ENCODE measurements at places on chromosomes 16 and 17.

DNA sequence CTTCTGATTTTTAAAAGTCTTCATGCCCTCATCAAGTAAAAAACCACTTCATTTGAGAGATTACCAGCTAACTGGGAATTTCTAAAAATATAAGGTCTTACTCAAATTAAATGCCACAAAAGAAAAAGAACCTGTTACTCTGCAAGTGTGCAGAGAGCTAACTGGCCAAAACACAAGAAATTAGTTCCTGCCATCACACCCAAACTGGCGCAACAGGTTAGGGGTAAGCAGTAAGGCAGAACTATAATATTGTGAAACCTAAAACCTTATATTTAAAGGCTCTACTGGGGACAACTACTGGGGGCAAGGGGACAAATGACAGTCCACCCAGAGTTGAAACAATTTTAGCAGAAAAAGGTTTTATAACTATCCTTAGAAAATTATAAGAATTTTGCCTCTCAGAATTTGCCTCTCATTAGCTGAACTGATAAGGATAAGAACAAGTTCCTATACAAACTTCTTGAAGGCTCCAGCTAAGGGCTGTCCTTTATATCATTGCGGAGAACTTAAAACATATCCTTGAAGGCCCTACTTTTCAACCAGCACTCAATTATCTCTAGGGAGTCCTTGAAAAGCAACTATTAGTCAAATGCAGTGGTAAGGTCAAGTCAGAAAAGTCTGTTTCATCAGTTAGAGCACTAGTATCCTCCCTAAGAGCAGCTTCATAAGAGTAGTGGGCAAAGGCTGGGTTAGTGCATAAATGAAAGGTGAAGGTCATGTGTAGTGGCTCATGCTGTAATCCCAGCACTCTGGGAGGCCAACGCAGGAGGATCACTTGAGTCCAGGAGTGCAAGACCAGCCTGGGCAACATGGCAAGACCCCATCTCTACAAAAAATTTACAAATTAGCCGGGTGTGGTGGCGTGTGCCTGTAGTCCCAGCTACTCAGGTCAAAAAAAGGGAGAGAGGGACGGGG lies 31.5 kb downstream of the SMURF2 start:
- no peaks in the 10 kb centered on the region for H3K36me3 ChIP-seq
- H3K27ac ChIP-seq: no peak overlapping the region
- H3K4me3 ChIP-seq: no peak overlapping the region
- no peaks in the 10 kb centered on the region for H3K27me3 ChIP-seq
- H3K4me1 ChIP-seq: no peaks in the 10 kb centered on the region

DNA sequence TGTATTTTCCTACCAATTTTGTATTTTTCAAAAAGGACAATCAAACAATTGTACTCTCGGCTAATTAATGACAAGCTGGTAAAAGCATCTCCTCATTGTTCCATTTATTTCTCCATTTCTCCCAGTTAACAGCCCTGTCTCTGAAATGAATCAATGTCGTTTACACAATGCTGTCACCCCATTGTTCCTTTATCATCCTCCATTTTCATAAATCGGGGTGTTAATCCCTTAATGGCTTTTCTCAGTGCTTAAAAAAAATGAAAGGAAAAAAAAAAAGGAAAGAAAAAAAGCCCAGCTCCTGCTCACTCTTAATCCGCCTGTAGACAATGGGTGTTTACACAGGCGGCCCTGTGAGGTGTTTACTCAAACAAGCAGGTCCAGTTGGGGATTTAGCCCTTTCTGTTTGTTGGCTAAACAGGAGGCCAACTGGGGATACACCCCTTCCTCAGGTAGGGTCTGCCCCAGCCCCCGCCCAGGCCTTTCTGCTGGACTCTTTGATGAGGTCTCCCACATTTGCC lies 86.8 kb upstream of the SALL1 start:
- H3K27me3 ChIP-seq: no peaks in the 10 kb centered on the region
- DNase-seq: no peak
- H3K4me3 ChIP-seq: no peak overlapping the region
- H3K27ac ChIP-seq: no peak overlapping the region
- H3K36me3 ChIP-seq: no peaks in the 10 kb centered on the region
- no peaks in the 10 kb centered on the region for H3K4me1 ChIP-seq

- no peak overlapping the region for H3K27ac ChIP-seq
- no peaks in the 10 kb centered on the region for H3K36me3 ChIP-seq
- H3K4me1 ChIP-seq: no peaks in the 10 kb centered on the region
- no peak overlapping the region for H3K4me3 ChIP-seq
- DNase-seq: no peak
Measured at GRCh38 chr17:45975640-45976295, 23.3 kb upstream of the STH start.

DNA sequence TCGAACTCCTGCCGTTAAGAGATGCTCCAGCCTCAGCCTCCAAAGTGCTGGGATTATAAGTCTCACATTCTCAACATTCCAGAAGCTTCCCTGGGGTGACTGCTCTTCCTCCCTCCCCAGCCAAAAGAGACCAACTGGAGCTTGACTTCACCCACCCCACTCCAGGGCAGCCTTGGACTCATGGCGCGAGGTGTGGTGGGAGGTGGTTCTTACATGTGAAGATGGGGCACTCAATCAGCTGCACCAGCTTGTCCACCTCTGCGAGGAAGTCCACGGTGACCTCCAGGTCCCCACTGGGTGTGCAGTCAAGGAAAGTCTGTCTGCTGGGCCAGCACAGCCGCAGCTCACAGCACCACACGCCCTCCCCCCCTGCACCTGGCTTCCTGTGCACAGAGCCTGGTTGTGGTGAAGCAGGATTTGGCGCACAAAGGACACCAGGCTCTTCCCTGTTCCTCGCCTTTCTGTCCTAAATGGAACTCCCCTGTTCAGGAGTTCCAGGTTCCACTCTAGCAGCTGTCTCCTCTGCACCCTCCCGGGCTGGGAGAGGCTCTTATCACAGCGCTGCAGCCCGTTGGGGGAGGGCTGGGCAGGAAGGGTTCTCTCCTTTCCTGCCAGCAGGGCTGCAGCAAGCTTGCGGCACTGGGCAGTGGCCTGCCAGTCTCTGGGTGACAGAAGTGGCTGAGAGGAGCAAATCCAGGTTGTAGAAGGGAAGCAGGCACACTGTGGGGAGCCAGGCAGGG lies 9.6 kb upstream of the MTSS2 start:
- DNase-seq: peak; percentile 89
- H3K4me1 ChIP-seq: peaks cover 52% of the 10 kb centered on the region
- no peaks in the 10 kb centered on the region for H3K27me3 ChIP-seq
- peaks cover 9% of the 10 kb centered on the region for H3K36me3 ChIP-seq
- no peak overlapping the region for H3K4me3 ChIP-seq
- H3K27ac ChIP-seq: peak overlapping the region; percentile 73

DNA sequence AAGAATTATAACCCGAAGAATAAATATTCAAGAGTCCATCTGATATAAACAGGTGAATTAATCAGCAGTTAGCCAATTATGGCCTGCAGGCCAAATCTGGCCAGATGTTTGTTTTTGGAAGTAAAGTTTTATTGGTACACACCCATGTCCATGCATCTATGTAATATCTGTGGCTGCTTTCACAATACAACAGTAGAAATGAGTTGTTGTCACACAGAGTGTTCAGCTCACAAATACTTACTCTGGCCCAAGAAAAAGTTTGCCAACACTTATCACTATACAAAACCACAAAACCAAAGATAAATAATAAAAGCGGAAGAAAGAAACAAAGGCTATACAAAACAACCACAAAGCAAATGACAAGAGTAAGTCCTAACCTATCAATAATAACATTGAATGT lies 109.4 kb downstream of the CDYL2 start:
- no peak for DNase-seq
- peaks cover 3% of the 10 kb centered on the region for H3K36me3 ChIP-seq
- no peaks in the 10 kb centered on the region for H3K27me3 ChIP-seq
- no peak overlapping the region for H3K27ac ChIP-seq

DNA sequence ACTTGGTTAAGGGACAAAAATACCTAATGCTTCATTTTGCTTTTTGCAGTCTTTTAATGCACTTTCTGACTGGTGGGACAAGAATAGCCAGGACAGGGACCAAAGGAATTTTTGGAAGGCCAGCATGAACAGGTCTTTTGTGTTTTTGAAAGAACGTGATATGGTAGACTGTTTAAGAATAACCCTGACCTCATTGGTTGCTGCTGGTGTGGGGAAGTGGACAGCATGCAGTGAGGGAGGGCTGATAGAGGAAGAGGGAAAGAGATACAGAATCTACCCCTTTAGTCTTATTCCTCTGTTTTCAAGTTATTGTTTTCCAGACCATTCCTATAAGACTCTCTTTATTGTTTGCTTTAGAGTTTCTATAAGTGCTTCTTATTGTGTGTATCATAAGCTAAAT lies 816.2 kb downstream of the CDH11 start:
- no peak overlapping the region for H3K27ac ChIP-seq
- DNase-seq: no peak
- H3K27me3 ChIP-seq: no peaks in the 10 kb centered on the region
- no peak overlapping the region for H3K4me3 ChIP-seq
- no peaks in the 10 kb centered on the region for H3K36me3 ChIP-seq

- H3K27ac ChIP-seq: no peak overlapping the region
- H3K4me1 ChIP-seq: no peaks in the 10 kb centered on the region
- H3K4me3 ChIP-seq: no peak overlapping the region
- no peaks in the 10 kb centered on the region for H3K36me3 ChIP-seq
- peak; percentile 77 for DNase-seq
- no peaks in the 10 kb centered on the region for H3K27me3 ChIP-seq
Measured at GRCh38 chr17:70552230-70552981, 383.1 kb downstream of the KCNJ2 start.

DNA sequence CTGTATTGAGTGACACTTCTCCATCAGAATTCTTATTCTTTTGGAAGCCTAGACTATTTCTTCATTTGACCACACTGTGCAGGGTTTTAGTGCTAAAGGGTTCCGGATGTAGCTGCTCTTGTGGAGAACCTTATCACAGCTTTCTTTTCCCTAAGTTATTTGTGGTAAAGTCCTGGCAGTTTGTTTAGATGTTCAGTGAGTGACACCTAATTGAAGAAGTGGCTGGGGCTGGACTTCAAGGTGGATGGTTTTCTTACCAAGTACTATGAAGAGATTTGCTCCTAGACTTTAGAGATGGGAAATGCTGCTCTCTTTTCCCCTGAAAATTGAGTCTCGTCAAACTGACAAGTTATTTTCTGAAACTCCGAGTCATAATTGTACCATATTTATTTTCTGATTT lies 144.0 kb upstream of the TBX2 start:
- no peak overlapping the region for H3K4me3 ChIP-seq
- no peaks in the 10 kb centered on the region for H3K27me3 ChIP-seq
- H3K36me3 ChIP-seq: no peaks in the 10 kb centered on the region
- no peak overlapping the region for H3K27ac ChIP-seq
- H3K4me1 ChIP-seq: peaks cover 5% of the 10 kb centered on the region
- no peak for DNase-seq

- no peak overlapping the region for H3K4me3 ChIP-seq
- no peaks in the 10 kb centered on the region for H3K4me1 ChIP-seq
- DNase-seq: no peak
- H3K27me3 ChIP-seq: no peaks in the 10 kb centered on the region
Measured at GRCh38 chr17:34347063-34347462, 9.2 kb upstream of the CCL13 start.

DNA sequence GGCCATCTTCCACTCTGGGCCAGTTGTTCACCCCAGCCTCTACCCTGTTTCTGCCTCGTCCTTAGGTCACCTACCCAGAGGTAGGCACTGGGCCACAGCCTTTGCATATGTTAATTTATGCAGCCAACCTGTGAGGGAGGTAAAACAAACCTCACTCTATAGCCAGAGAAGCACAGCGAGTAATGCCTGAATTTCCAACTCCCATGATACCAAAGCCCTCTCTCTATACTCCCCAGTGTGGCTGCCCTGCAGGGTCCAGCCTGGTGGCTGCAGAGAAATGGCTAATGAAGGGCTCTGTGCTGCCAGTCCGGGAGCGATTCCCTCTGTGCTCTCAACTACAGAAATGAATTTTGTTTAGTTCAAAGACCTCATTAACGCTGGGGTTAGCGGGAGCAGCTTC lies 397.0 kb upstream of the CCL2 start:
- H3K4me3 ChIP-seq: no peak overlapping the region
- no peak for DNase-seq
- no peaks in the 10 kb centered on the region for H3K36me3 ChIP-seq
- H3K27me3 ChIP-seq: no peaks in the 10 kb centered on the region
- H3K27ac ChIP-seq: no peak overlapping the region

GRCh38 chr17:68711858-68712257 lies 110.7 kb upstream of the FAM20A start:
- no peaks in the 10 kb centered on the region for H3K4me1 ChIP-seq
- H3K27me3 ChIP-seq: no peaks in the 10 kb centered on the region
- H3K27ac ChIP-seq: no peak overlapping the region
- no peaks in the 10 kb centered on the region for H3K36me3 ChIP-seq

DNA sequence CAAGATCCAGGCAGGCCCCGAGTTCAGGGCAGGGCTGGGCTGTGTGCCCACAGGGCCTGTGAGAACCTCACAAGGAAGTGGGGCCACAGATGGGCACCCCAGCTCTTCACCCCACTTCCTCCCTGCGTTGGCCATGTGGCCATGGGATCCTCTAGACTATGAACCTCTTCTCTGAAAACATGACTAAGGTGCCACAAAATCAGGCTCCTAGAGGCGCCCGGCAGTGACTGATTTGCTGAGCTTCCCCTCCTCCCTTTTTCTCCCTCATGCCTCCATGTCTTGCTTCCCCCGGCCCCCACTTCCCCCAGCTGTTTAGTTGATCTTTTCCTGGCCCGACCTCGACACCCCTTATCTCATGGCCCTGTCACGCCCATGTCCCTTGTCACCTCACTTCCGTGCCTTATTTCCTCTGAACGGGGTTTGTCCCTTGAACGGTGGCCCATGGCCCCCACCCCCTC lies 87.1 kb downstream of the KCNJ12 start:
- H3K4me1 ChIP-seq: peaks cover 9% of the 10 kb centered on the region
- peak; percentile 36 for DNase-seq
- H3K36me3 ChIP-seq: no peaks in the 10 kb centered on the region

GRCh38 chr17:37083456-37083855 lies 134.7 kb downstream of the AATF start:
- H3K36me3 ChIP-seq: peaks cover 45% of the 10 kb centered on the region
- H3K27ac ChIP-seq: no peak overlapping the region
- no peak overlapping the region for H3K4me3 ChIP-seq
- H3K4me1 ChIP-seq: peaks cover 4% of the 10 kb centered on the region
